ENCODE measurements at places on chromosomes 5 and 9.

GRCh38 chr9:98913044-98913443, 30.7 kb upstream of the COL15A1 start:
- DNase-seq, result no peak

DNA sequence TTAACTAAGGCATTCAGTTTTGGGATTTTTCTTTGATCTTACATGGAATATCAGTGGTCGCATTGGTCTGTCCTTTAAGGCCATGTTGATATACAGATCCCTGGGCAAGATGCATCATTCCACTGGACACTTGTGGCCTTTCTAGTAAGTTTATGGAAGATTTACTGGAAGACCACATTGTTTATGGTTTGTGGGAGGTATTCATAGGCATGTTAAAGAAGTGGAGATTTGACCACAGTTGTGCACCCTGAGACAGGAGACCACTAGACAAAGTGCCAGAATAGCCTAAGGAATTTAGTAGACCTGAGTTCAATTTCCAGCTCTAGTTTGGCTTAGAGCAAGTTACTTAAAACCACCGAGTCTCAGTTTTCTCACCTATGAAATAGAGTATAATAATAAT, 383.1 kb upstream of the PAPPA start:
- no peak for DNase-seq

- DNase-seq, result no peak
Measured at GRCh38 chr5:37875051-37875787, 35.4 kb upstream of the GDNF start.

- DNase-seq, result no peak
Measured at GRCh38 chr9:37511016-37512010, 25.6 kb downstream of the POLR1E start.

DNA sequence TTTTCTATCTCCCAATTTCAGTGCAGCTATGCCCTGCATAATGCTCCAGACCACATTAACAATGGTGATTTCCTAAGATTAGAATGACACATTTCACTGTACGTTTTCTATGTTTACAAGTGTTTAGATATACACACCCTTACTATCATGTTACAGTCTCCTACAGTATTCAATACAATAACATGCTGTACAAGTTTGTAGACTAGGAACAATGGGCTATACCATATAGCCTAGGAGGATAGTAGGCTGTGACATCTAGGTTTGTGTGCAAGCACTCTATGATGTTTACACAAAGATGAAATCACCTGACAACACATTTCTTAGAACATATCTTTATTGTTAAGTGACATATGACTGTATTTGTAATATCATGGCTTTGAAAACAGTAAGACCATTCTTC, 1435.6 kb upstream of the NUDT12 start:
- DNase-seq, result no peak

DNA sequence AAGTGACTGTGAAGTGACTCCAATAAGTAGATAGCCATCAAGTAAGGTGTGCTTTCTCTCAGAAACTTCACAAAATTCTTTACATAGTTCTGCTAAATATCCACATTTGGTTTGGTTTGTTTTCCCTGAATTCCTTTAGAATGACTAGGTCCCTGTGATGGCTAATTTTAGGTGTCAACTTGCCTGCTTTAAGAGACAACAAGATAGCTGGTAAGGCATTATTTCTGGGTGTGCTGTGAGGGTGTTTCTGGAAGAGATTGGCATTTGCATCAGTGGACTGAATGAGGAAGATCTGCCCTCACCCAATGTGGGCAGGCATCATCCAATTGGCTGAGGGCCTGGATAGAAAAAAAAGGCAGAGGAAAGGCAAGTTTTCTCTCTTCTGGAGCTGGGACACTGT, 8.3 kb upstream of the PTBP3 start:
- no peak for DNase-seq

DNA sequence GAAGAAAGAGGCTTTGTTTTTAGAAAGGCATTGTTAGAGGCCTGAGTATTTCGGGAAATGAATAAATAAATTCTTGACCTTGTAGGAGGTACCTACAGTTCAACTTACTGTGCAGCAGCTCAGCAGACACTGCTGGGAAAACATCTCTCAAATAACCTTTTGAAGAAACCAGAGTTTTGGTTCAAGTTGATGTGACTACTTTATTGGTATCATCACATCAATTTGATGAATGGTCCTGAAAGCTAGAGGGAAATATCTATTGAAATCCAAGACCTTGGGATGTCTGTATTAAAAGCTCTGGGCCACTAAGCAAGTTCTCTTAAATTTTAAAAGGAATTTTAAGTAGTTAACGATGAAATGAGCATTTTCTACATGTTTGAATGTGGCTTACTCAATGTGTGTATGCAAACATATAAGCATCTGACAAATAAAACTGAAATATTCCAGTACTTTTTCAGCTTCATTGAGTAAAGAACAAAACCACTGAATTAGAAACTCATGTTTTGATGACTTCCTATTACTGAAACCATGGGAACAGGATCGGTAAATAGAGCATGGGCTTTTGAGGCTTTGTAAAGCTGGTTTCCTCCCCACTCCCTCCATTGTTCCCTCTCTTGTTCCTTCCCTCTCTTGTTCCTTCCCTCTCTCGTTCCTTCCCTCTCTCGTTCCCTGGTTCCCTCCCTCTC, 36.7 kb downstream of the SLC27A6 start:
- no peak for DNase-seq

DNA sequence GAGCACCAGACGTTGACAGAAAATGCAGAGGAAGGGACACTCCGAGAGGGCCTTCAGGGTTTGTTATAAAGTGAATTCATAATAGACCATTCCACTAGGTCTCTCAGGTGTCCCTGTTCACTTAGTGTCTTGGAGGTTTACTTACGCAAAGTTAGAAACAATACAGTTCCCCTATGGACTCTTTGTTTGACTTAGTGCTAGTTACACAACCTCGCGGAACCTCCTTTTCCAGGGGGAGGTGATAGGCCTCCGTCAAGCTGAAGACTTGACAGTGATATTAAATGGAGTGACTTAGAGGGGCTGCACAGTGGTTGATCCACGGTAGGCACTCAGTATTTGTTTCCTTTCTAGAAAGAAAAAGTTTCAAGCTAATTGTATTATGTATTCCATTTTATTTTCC, 1.3 kb downstream of the CCT5 start:
- DNase-seq, result no peak

GRCh38 chr5:144644317-144644716, 473.6 kb downstream of the KCTD16 start:
- no peak for DNase-seq

DNA sequence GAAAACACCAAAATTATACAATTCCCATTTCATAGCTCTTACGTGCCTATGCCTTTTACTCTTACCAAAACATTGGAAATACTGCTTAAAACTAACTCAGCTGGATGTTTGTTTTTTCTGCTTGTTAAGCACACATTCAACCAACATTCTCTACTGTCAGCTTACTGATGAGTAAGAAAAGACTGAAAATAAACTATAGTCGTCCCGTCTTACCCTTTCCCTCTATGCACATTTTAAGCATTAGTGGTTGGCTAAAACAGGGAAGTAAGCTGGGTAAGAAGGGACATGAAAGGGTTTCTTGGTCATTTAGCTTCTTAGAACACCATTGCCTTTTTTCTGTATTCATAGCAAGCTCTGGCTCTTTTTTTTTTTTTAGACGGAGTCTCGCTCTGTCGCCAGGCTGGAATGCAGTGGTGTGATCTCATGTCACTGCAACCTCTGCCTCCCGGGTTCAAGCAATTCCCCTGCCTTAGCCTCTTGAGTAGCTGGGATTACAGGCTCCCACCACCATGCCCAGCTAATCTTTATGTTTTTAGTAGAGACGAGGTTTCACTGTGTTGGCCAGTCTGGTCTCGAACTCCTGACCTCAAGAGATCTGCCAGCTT, 232.1 kb upstream of the PCSK5 start:
- DNase-seq, result no peak

- DNase-seq, result no peak
Measured at GRCh38 chr5:30959238-30959637, 234.2 kb upstream of the CDH6 start.

All from omental fat pad (tissue), 4 donors.